Lower leg skin (tissue), 4 donors: ENCODE measurements at places on chromosomes 7 and 10. TPM values are rescaled to one million over a fixed set of nuclear protein-coding genes. Genes with fewer than 3 reads are reported as not detected.

DNA sequence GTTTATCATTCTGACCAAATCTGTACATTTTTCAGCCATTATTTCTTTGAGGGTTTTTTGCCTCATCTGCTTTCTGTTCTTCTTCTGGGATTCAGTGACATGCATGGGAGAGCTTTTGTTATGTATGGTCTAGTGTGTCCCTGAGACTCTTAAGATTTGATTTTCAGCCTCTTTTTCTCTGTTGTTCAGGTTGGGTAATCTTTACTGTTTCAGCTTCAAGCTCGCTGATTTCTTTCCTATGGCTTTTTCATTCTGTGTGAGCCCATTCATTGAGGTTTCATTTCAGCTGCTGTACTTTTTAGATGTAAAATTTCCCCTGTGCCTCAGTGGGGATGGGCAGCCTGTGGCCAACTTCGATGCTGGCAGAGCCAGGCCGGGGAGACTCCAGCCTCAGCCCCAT is 38.1 kb downstream of the FOXK1 start:
- DNase-seq: no peak

- no peak for DNase-seq
Observed at GRCh38 chr10:131889755-131890154, 11.1 kb upstream of the PPP2R2D start.

DNA sequence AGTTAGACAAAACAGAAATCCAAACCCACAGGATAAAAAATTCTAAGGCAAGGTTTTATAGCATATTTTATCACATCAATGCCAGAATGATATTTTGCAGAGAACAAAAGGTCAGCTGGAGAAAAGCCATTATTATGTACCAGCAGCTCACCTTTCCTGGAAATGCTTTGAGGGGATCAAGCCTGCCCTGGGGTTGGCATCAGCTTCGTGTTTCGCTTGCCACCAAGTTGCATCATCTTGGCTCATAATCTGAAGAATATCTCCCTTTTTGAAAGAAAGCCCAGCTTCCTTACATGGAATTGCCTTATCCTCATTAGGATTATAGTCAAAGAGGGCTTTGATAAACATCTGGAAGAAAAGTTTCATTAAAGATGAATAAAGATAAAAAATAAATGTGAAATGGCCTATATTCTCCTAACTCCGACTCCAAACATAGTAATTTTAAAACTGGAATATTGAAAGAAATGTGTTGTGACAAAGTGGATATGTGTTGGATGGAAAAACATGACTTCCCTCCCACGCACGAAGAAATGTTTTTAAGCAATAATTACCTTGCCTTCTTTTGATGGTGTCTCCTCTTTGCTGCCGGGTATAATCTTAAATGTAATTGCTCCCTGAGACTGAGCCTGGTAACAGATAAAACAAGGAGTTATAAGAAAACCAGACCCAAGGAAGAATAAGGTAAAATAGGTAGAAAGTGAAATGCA is 121.3 kb upstream of the ODAD2 start:
- no peak for DNase-seq

DNA sequence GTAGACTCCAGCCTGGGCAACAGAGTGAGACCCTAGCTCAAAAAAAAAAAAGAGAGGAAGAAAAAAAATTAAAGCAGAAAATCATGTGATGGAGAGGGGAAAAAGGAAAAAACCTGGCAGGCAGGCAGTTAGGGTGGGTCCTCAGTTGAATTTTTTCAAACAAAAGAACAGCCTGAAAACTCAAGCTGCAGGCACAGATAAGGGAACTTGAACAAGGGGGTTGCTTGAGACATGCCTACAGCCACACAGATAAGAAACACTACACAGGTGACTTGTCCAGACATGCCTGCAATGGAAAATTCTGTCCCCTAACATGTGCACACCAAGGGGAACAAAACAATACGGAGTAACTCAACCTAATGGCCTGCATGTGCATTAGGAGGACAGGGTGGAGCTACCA is 19.2 kb downstream of the VIM start:
- no peak for DNase-seq

- peak; percentile 81 for DNase-seq
Observed at GRCh38 chr10:79350407-79351154, 3.3 kb downstream of the PPIF start.

GRCh38 chr7:47712416-47712815 is 130.5 kb upstream of the TNS3 start:
- peak; percentile 34 for DNase-seq

DNA sequence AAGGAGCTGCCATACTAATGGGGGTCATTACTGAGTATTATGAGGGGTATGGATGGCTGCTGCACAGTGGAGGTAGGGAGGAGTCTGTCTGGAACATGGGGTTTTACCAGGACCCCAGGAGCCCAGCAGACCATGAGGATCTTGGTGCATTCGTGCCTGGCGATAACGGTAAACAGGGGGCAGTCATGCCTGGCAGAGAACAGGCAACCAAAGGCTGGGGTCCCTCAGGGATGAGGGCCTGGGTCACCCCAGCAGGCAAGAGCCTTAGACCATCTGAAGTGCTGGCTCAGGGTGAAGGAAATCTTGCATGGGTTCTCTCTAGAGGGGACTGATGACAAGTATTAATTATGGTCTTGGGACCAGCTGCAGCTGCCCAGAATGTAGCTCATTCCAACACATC is 46.1 kb downstream of the MYL10 start:
- DNase-seq: peak; percentile 36

DNA sequence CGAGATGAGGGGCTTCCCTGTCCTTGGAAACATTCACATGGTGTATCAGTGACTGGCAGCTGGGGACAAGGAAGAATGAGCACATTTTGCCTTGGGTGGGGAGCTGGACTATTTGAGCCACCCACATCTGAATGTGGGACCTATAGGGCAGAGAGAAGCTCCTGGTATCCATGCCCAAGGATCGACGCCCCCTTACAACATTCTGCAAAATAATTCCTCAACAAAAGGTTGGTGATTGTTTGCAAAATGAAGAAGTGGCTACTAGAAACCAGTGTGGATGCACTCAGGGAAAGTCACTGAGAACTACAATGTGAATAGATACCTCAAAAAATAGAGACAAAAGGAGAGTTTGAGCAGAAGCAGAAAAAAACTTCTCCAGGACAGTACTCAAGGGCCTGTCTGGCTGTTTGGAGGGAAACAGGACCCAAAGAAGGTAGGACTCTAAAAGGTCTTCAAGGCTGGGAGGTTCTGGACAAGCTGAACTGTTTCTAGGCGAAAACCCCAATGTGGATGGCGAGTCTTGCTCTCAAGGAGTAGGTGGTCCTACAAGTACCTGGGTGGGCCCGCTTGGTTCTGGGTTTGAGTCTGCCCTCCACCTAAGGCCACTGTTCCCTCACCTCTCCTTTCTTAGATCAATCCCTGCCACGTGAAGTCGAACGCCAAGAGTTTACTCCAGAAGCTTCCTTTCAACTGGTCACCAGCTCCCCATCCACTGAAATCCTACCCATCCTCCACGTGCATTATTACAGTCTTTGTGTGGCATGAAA is 125.0 kb upstream of the ZNF746 start:
- peak; percentile 82 for DNase-seq

DNA sequence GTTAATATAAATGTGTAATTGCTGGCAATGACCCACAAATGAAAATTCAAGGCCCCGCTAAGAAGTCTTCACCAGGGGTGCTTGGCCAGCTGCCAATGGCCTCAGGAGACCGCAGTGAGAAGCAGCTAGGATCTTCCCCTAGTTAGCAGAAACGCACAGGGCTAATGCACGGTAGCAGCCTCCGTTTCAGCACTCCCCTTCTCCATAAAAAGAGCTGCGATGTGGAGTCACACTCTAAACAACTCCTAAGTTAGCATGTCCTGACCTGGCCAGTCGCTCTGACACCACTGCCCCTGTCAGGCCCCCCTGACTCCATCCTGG is 139.0 kb downstream of the SEPTIN14 start:
- DNase-seq: no peak

- DNase-seq: no peak
Observed at GRCh38 chr10:11046776-11047160, 29.1 kb downstream of the CELF2 start.

GRCh38 chr10:110081911-110082310 is 74.1 kb downstream of the ADD3 start:
- DNase-seq: no peak

GRCh38 chr7:66167773-66168387 is 37.3 kb upstream of the TPST1 start:
- no peak for DNase-seq

DNA sequence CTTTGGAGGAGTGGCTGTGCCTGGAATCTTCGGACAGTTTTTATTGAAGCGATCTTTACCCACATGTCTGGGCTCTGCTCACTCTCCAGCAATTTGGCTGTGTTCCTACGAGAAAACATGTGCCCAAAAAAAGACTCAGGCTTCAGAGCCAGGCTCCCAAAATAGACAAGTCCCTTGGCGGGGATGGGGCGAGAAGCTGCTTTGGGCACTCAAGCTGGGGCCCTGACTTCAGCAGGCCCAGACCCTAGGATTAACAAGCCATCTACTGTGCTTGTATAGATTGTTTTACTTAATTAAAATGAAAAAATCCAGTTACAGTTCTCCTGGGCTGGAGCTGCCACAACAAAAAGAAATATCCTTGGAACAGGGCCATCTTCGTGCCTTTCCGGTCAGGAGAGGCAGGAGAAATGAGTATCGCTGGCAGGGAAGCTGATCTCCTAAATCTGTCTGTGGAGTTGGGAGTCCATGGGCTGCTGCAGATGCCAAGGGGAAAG is 51.4 kb upstream of the PDCD4 start:
- DNase-seq: no peak

- DNase-seq: no peak
Observed at GRCh38 chr10:14466257-14466656, 135.5 kb upstream of the FRMD4A start.

DNA sequence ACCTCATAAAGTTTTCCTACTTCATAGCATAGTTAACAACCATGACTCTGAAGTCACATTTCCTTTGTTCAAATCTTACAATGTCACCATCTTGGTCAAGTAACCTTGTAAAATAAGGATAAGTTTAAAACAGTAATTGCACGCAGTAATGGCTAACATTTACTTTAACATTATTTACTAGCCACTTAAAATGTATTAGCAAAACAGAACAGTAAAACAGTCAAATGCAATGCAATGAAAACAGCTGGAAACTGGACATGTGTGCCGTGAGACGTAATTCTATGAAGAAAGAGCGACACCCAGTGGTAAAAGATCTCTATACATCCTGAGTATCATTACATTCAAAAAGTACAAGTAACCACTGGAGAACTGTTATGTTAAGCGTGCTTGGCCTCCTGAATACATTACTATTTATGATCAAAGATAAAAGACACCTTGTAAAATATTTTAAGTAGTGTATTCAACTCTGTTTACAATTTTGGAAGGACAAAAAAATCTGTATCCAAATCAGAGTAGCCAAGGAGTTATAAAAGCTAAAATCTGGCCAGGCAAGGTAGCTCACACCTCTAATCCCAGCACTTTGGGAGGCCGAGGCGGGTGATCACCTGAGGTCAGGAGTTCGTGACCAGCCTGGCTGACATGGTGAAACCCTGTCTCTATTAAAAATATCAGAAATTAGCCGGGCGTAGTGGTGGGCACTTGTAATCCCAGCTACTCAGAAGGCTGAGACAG is 27.2 kb downstream of the ATE1 start:
- no peak for DNase-seq

GRCh38 chr7:88276605-88277153 is 30.0 kb downstream of the STEAP4 start:
- no peak for DNase-seq

DNA sequence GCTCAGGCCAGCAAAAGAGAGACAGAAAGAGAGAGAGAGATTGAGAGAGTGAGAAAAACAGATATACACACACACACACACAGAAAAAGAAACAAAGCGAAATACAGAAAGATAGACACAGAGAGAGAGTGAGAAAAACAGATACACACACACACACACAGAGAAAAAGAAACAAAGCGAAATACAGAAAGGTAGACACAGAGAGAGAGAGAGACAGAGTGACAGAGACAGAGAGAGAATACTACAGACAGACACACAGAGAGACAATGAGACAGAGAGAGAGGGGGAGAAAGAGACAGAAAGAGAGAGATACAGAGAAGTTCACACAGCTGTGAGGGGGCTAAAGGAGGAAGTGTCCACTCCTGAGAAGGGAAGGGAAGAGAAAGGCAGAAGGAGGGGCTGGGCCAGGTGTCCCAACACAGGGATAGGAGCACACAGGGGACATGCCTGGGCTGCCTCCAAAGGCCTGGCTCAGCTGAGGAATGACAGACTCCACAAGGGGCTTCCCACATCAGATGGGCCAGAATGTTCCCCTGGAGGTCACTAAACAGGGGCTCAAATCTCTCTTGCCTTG is 4.3 kb downstream of the GCK start:
- no peak for DNase-seq

GRCh38 chr10:21797984-21798765 is 205.4 kb downstream of the DNAJC1 start:
- DNase-seq: no peak

- no peak for DNase-seq
Observed at GRCh38 chr10:6583447-6583846, 3.4 kb upstream of the PRKCQ start.

DNA sequence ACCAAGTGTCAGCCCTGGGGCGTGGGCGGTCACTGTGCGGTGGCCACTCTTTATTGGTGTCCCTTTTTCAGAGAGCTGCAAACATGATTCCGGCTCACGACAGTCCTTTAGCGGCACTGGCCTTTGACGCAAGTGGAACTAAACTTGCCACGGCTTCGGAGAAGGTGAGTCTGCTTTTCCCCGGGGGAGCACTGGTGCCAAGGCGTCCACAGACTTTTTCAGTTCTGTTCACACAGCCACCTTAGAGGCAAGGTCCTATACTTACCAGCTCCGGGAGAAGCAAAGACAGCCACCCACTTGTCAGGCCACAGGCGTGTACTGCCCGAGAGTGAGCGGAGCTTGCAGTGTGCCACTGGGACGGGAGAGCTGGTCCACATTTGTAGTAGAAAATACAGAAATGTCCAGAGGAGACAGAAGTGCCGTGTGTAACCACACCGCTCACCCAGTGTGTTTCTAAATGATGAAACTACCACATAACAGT is 27.9 kb downstream of the WIPI2 start:
- DNase-seq: no peak

Gene HDAC9
- total RNA-seq: 5.5 TPM

Gene TUBB8
- total RNA-seq: not detected

Gene THSD7A
- total RNA-seq: 0.30 TPM

Gene FAM25C
- 69.4 TPM for total RNA-seq

Gene OGDHL
- not detected for total RNA-seq

Gene MPP7
- 54.8 TPM for total RNA-seq

Gene PTN
- 4.4 TPM for total RNA-seq

Gene DGKI
- 1.1 TPM for total RNA-seq

Gene SLC26A5
- total RNA-seq: 0.88 TPM

Gene SPDYE8
- total RNA-seq: not detected

Gene CALY
- total RNA-seq: not detected

Gene SLC29A4
- 8.9 TPM for total RNA-seq
